ENCODE measurements at places on chromosomes 1 and 21.

DNA sequence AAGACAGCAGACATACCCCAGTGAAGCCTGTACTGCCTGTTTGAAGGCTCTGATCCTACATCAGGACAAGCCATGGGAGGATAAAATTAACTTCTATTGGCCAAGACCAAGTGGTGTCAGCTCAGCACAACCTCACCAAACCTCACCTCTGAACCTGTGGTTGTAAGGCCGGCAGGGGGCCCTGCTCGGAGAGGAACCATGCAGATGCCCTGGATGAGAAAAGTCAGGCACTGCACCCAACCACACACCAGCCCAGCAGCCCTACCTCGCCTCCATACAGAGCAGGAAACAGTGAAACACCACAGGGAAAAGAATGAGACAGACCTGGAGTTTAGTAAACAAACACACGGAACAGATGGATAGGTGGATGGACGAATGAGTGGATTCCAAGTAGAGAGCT is 70.0 kb upstream of the PAX7 start:
- DNase-seq: no peak

GRCh38 chr1:44590475-44590874 is 83.8 kb downstream of the TMEM53 start:
- no peak for DNase-seq

- no peak for DNase-seq
Measured at GRCh38 chr1:30450148-30450817, 273.1 kb downstream of the MATN1 start.

- DNase-seq: no peak
Measured at GRCh38 chr1:13759072-13759471, 59.1 kb downstream of the PRDM2 start.

- peak; percentile 75 for DNase-seq
Measured at GRCh38 chr1:61337981-61338848, 255.9 kb downstream of the NFIA start.

GRCh38 chr1:212838145-212838544 is 9.3 kb downstream of the SPATA45 start:
- DNase-seq: no peak

DNA sequence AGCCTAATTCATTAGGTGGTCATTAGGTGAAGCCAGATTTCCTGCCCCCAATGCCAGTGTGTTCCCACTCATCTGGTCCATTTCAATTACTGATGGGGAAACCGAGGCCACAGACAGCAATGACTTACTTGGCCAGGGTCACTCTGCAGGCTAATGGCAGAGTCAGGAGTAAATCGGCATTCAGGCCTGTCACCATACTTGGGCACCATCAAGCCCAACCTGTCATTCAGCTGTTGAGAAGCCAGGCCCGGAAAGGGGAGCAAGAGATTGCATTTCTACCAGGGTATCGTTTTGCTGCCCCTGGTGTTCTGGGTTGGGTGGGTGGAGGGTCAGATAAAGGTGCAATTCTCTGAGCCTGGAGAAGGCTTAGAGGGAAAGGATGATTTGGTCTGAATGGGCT is 8.0 kb upstream of the TMEM61 start:
- no peak for DNase-seq

DNA sequence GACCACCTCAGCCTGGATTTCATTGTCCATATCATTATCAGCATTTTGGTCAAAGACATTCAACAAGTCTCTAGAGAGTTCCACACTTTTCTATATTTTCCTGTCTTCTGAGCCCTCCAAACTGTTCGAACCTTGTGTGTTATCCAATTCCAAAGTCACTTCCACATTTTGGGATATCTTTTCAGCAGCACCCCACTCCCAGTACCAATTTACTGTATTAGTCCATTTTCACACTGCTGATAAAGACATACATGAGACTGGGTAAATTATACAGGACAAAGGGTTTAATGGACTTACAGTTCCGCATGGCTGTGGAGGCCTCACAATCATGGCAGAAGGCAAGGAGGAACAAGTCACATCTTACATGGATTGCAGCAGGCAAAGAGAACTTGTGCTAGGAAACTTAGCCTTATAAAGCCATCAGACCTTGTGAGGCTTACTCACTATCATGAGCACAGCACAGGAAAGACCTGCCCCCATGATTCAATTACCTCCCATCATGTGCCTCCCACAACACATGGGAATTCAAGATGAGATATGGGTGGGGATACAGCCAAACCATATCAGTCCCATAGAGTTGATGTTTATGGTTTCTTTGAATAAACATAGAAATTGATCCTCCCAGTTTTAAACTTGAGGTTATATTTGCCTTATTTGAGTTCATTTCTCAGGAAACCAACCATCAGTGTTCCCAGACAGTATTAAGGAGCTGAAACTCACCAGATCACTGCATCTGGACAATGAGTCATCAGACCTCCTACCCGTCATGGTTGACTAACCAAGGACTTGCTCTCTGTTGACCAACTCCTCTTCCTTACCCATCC is 322.7 kb upstream of the DUSP10 start:
- DNase-seq: no peak
